ENCODE measurements at places on chromosomes 16 and 17. TPM values are rescaled to one million over a fixed set of nuclear protein-coding genes. Genes with fewer than 3 reads are reported as not detected.
A peak's percentile ranks its signal among the peaks of the same experiment; 100 is the strongest.

ESRP2 gene
- 0.17 TPM for total RNA-seq

THUMPD1 gene
- total RNA-seq: 72.9 TPM

FOXN1 gene
- total RNA-seq: not detected

MYO19 gene
- 26.2 TPM for total RNA-seq

MT1F gene
- 2.1 TPM for total RNA-seq

CCL17 gene
- not detected for total RNA-seq

CDH5 gene
- total RNA-seq: under 0.01 TPM

MT1A gene
- 5.3 TPM for total RNA-seq

CTDNEP1 gene
- total RNA-seq: 23.1 TPM

SAMD14 gene
- 2.1 TPM for total RNA-seq

DNA sequence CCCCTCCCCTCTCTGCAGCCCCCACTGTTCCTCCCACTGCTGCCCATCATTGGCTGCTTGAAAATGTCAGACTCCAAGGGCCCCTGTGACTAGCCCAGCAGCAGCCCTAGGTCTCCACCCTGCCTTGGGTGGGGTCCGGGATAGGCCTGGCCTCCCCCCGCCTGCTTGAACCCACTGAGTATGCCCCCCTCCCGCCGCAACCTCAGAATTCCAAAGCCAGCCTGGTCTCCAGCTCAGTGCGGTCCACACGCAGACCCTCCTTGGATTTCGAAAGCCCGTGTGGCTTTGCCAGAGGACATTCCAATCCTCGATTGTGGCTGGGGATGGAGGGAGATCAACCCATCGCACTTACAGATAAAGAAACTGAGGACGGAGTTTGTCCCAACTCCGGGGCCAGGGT lies 6.4 kb downstream of the DPEP1 start:
- peak; percentile 68 for DNase-seq

- no peak for DNase-seq
Measured at GRCh38 chr17:59714255-59714654, 6.8 kb downstream of the VMP1 start.

GRCh38 chr17:5793157-5793556 lies 208.8 kb upstream of the NLRP1 start:
- no peak for DNase-seq

DNA sequence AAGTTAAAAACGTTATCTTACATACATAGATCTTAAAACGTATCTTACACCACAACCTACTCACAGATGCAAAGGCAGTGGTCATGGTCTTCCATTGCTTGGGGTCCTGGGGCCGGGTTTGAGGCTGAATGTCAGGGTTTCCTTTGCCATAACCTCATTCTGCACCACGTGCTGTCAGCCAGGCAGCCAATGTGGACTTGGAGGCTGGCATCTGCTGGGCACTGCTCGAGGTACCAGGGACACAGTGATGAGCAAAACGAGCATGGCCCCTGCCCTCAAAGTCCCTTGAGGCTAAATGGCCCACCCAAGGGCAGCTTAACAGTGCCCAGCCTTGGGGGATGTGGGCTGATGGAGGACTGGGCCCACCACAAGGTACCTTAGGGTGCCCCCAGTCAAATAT lies 35.8 kb upstream of the RGS9 start:
- DNase-seq: no peak

- no peak for DNase-seq
Measured at GRCh38 chr16:90027611-90028010, 8.4 kb upstream of the DBNDD1 start.

GRCh38 chr17:6476076-6476809 lies 32.0 kb downstream of the PIMREG start:
- no peak for DNase-seq

DNA sequence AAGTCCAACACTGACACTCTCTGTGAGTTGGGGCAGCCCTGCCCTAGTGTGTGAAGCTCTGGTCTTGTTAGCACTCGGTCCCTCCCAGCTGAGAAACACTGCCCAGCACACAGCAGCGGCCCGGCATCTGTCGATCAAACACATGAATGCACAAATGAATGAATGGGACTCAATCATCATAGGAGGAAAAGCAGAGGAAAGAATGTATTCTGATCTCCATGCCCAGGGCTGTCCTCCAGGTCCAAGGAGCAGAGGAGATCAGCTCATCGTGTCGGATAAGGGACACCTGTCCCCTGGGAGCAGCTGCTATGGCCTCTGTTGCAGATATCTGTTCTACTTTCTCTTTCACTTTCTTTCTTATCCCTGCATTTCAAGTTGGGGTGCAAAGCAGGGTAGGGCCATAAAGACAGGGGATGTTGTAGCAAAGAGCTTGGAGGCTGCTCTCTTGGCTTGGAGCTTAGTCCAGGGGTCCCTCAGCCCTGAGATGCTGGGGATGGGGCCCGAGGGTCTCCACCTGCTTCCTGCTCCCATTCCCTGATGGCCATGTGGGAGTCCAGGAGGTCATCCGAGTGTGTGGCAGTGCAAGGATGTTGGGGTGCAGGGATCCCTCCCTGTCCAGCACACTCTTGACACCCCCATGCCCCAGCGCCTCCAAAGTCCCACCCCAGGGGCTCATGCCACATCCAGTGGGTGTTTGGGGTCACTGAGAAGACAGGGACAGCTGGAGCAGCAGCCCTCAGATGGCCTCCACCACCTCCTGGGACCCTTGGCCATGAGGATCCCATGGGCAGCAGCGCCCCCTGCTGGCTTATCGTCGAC lies 88.2 kb downstream of the IRF8 start:
- DNase-seq: no peak

DNA sequence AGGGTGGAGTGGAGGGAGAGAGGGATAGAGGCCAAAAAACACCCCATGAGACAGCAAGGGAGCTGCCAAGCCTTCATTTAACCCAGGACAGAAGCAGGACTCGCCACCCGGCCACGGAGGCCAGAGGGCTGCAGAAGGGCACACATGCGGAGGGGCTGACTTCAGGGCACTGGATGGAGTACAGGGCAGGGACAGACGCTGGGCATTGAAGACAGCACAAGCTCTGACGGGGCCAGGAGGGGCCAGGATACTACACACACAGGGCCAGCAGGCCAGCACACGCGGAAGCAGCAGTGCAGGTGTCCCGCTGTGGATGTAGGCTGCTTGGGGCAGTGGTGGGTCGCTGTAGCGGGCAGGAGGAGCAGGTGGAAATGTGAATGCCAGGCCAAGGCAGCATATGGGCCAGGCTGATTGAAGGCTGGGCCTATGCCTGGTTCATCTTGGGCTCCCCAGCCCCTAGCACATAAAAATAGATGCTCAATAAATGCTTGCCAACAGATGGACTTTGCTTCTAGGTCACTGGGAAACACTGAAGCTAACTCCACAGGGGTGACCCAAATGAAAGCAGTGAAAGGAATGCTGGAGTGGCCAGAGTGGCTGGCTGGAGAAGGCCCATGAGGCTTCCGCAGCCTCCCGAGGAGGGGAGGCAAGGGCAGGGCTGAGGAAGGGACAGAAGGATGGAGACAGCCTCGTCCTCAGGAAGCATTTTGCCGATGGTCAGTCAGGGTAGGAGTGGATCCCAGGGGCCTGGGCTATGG lies 61.6 kb downstream of the GNA13 start:
- no peak for DNase-seq

DNA sequence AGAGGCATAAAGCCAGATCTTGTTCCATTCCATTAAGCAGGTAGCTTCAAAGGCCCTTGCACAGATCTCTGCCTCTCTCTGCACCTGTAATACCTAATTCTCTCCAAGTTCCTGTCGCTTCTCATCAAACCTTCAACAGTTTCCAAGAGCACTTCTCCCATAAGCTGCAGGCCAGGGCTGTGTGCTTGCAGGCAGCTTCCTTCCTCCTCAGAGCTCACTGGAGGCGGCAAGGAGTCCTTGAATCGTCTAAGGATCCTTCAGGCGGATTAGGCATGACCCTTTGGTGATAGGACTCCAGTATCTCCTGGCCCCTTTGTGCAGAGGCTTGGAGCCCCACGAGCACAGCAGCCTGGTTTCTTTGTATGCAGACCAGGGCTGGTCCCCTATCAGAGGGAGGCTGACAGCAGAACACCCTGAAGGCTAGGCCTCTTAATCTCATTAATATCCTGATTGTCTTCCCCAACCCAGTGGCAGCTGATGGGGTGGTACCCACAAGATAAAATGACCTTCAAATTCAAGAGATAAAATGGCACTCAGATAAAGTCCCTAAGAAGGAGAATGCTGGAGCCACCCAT lies 19.8 kb downstream of the HNF1B start:
- DNase-seq: no peak

GRCh38 chr16:78480588-78480987 lies 381.1 kb downstream of the WWOX start:
- DNase-seq: no peak

DNA sequence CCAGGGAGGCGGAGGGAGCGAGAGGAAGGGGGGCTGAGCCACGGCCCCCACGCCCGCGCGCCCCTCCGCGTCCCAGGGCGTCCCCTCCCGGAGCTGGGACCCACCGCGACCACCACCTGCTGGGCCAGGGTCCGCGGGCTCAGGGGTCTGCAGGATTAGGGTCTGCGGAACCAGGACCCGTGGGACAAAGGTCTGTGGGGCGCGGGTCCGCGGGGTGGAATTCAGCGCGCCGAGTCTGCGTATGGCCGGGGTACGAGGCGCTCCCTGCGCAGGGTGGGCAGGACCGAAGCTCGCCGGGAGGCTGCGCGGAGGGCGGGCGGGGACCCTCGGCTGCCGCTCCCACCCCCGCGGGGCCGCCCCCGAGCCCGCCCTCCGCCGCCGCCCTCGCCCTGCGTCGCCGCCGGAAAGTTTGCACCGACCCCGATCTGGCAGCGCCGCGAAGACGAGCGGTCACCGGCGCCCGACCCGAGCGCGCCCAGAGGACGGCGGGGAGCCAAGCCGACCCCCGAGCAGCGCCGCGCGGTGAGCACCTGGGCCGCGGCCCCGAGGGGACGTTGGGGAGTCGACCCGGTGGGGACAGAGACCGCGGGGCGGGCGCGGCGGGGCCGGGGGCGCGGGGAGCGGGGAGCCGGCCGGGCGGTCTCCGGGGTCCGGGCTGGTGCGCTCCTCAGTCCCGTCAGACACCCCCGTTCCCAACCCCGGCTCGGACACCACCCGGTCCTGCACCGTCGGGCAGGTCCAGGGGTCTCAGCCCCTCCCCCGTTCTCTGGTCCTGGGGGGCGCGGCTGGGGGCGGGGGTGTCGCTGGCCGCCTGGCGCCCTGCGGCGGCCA lies at the start of gene GCGR:
Gene GCGR (plus strand): TSS at position 423 of the 831 bp plus-strand sequence. CDS start 4,869 bp downstream, outside the sequence.
- no peak for DNase-seq

GRCh38 chr17:4480929-4481898 lies 17.5 kb upstream of the SPNS2 start:
- no peak for DNase-seq

DNA sequence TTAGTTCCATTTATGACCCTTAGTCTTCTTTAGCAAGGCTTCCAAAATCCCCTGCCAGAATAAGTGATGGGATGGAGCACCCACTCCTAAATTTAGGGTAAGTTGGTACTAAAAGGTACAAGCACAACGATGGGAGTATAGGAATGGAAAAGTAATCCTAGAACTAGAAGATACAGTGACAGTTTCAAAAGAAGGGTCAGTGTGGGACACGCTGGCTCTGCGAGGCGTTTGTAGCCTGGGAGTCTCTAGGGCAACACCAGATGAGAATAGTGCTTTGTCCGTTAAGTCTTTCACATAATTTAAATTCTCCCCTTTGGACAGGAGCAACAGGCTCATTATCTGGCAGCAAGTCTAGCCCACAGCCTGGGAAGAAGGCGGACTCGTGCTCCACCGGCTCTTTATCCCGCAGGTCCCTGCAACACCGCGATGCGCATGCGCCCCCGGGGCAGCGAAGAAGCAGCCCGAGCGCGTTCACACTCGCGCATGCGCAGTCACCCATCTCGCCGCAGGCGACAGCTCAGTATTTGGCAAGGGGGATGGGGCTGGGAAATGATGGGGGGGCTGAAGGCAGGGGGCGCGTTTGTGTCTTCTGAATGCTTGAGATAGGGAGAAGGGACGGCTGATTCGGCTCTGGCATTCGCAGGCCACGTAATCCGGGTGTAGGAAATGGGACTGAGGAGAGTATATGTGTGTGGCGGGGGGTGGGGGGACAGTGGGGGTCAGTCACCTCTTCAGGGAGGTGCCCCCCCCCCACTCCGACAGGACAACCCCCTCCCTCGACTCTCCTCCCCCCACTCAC lies 564 bp downstream of the SPOP start:
- DNase-seq: peak; percentile 94

DNA sequence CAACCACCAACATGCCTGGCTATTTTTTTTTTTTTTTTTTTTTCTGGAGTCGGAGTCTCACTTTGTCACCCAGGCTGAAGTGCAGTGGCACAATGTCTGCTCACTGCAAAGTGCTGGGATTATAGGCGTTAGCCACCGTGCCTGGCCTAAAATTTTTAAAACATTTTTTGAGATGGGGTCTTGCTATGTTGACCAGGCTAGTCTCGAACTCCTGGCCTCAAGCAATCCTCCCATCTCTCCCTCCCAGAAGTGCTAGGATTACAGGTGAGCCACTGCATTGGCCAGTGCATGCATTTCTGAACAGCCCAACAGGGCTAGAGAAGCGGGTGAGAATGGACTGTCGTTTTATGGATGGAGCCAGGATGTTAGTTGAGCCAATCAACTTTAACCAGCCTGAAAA lies 72.4 kb downstream of the ERCC4 start:
- no peak for DNase-seq

GRCh38 chr16:80852261-80852872 lies 48.0 kb upstream of the CDYL2 start:
- peak; percentile 9 for DNase-seq

GRCh38 chr17:18862011-18862410 lies 4.1 kb downstream of the PRPSAP2 start:
- no peak for DNase-seq

GRCh38 chr16:11101695-11102522 lies 154.1 kb downstream of the SOCS1 start:
- peak; percentile 88 for DNase-seq

GRCh38 chr17:50109207-50109606 lies 14.1 kb downstream of the PDK2 start:
- no peak for DNase-seq

DNA sequence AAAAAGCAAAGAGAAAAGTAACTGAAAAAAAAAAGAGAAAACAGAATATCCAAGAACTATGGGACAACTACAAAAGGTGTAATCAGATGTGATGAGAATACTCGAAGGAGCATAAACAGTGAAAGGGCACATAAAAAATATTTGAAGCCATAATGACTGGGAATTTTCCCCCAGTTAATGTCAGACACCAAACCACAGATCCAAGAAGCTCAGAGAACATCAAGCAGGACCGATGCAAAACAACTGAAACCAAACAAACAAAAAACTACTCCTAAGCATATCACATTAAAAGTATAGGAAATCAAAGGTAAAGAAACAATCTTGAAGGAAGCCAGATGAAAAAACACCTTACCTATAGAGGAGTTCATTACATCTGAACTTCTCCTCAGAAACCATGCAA lies 27.6 kb upstream of the IRX5 start:
- DNase-seq: no peak

All from fibroblast of lung (primary cell).